ENCODE measurements at places on chromosomes 2 and 18. TPM values are rescaled to one million over a fixed set of nuclear protein-coding genes. Genes with fewer than 3 reads are reported as not detected.

GRCh38 chr2:196160946-196161345, 10.4 kb downstream of the STK17B start:
- DNase-seq = no peak

DNA sequence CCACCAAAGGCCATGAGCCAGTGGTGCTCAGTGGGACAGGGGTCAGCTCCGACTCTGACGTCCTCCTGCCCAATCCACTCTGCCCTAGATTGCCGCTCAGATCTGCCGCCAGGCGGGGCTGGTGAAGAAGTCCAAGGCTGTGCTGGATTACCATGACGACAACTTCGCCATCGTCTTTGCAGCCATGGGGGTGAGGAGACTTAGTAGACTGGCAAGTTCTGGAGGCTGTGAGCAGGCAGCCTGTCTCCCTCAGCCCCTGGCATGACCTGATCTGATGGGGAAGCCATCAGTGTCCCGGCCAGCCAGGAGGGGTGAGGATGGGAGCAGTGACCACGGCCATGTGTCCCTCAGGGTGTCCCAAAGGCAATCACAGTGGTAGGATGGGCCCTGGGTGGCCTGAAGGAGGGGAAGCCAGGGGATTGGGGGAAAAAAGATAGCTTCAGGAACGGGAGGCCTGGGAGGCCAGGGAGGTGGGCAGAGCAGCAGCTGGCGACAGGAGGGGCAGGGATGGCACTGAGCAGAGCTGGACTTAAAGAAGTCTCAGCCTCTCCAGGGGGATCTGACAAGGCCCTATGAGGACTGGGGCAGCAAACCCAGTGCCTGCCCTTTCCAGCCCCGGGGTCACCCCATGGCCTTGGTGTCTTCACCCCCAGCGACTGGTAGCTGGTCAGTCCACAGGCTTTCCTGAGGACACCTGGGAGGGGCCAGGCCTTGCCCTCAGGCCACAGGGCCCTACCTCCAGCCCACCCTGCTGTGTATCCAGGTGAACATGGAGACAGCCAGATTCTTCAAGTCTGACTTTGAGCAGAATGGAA, 17.4 kb upstream of the ANKRD53 start:
- DNase-seq = peak; percentile 2

- DNase-seq = no peak
Observed at GRCh38 chr2:1927896-1928568, 183.7 kb upstream of the PXDN start.

- DNase-seq = no peak
Observed at GRCh38 chr18:61676773-61677434, 215.9 kb downstream of the RNF152 start.

- DNase-seq = no peak
Observed at GRCh38 chr2:134202371-134202770, 51.5 kb upstream of the MGAT5 start.

DNA sequence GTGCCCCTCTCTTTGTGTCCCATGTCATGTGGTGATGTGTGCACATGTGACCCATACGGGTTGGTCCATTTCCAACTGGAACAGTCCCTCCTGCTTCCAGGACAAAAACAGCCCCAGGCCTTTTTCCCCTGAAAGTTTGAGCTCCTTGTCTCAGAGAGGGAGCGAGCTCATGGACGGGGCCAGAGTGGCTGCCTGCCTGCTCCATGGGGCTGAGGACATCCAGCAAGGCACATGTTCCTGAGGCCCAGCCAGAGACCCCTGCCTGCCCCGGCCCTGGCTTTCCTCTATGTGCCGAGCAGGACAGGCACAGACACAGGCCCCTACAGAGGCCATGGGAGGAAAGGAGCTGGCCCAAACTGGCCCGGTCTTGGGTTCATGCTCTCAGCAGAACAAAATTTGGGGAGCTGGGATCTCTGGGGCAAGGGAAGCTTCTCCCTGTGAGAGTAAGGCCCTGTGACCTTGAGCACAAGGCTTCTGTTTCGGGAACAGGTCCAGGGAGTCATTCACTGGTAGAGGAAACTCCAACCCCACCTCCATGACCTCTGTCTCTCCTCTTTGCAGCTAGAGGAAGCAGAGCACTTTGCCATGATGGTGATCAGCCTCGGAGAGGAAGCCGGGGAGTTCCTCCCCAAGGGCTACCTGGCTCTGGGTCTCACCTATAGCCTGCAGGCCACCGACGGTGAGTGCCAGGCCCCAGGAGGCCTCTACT, 105.8 kb upstream of the MCFD2 start:
- no peak for DNase-seq

- no peak for DNase-seq
Observed at GRCh38 chr2:189157456-189157855, 22.1 kb downstream of the COL5A2 start.

GRCh38 chr2:149313512-149313972, 16.8 kb upstream of the LYPD6 start:
- DNase-seq = no peak

- DNase-seq = no peak
Observed at GRCh38 chr2:161115605-161116380, 44.4 kb upstream of the TANK start.

DNA sequence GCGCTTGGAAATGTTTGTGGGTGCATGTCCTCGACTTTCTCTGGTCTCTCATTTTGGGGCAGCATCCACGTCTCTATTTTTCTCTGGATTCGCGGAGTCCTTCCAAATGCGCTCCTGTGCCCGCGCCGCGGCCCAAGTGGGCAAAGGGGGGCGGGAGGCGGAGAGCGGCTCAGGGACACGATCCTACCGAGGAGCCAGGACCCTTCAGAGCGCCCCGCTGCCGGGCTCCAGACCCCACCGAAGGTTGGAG, 990 bp downstream of the EPAS1 start:
- no peak for DNase-seq

DNA sequence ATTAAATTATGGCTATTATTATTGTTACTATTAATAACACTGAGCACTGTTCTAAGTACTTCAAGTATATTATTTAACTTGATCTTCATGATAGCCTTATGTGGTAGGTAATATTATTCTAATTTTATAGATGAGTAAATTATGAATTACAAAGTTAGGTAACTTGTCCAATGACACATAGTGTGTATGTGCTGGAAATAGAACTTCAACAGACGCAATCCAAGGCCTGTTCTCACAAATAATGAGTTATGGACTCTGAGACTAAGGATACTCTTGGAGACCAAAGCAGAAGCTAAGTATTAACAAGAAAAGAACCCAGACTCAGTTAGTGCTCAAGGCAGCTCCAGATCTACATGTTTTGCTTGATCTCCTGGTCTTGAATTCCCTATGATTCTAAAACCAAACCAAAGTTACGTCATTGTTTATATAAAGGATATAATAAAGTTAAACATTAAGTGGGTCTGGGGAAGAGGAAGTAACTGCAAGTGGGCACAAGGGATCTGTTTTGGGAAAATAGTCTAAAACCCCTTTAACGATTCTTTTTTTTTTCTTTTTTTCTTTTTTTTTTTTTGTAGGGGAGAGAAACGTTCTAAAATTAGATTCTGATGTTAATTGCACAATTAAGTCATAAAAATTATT, 211.3 kb downstream of the ERBB4 start:
- no peak for DNase-seq

DNA sequence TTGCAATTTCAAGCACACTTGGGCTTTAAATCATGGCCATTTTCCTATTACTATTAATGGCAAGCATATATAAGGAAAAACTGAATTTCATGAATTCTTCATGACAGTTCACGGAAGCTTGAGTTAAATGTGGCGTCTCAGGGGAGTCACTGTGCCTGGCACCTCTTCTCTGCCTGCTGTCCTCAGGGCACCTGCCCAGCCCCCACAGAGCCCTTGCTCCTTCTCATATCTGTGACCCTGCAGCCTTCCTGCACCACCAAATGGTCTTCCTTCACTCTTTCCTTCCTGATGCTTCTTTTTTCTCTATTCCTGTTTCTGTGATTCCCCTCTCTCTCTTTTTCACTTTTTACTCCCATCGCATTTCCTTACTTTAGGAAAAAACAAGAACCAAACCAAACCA, 35.4 kb downstream of the LAMA3 start:
- no peak for DNase-seq

GRCh38 chr2:1504311-1504750, 91.1 kb downstream of the TPO start:
- no peak for DNase-seq

DNA sequence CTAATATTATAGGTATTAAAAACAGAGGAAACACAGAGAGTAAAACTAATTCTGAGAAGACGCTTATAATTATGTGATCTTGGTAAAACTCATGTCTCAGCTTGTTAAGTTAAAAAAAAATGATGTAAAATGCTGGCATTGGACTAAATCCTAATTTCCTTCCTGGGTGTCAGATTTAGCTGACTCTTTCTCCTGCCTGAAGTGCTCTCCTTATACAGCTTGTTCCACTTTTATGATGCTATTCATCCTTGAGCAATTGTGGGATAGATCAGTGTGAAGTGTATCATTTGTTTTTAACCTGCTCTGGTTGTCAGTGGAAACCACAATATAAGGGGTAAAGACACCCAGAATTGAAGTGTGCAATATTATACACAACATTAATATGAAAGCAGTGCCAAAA, 84.9 kb downstream of the EFEMP1 start:
- DNase-seq = no peak

RND3 gene
- not detected for total RNA-seq

PSMA8 gene
- total RNA-seq = 2.1 TPM

SRD5A2 gene
- not detected for total RNA-seq

MBOAT2 gene
- total RNA-seq = 4.4 TPM

FIGN gene
- not detected for total RNA-seq

RAX gene
- total RNA-seq = not detected

Measured in activated naive CD4-positive, alpha-beta T cell treated with anti-CD3 and anti-CD28 coated beads for 36 hours (primary cell).